Colonic mucosa (tissue), 4 donors: ENCODE measurements at places on chromosomes 5 and 9. TPM values are rescaled to one million over a fixed set of nuclear protein-coding genes. Genes with fewer than 3 reads are reported as not detected.

DNA sequence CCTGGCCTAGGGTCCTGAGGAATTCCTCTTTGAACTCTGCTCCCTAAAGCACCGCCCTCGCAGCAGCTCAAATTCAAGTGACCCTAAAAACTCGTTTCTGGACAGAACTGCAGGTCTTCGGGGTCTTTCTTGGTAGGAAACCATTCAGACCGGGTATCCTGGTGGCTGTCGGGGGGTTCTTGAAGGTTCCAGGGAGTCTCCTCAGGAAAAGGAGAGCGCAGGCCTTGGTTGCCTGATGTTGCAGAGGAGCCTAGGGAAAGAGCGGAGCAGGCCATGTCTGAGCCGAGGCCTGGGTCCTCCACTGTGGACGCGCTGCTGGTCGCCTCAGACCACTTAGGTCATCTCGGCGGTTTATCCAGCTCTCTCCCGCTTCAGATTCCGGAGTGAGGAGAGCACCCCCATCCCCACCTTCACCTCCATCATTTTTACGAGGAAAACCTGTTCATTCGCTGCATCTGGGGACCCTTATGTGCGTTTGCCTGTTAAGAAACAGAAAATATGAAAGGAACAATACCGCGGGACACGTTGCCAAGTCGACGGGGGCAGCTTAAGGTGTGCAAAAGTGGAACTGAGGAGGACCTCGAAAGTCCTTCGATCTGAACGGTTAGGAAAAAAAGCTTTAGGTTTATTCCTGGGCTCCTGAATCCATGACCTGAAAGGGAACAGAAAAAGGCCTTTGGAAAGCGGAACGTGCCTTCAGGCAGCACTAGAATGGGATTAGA, 299.4 kb downstream of the PARP8 start:
- DNase-seq = no peak

DNA sequence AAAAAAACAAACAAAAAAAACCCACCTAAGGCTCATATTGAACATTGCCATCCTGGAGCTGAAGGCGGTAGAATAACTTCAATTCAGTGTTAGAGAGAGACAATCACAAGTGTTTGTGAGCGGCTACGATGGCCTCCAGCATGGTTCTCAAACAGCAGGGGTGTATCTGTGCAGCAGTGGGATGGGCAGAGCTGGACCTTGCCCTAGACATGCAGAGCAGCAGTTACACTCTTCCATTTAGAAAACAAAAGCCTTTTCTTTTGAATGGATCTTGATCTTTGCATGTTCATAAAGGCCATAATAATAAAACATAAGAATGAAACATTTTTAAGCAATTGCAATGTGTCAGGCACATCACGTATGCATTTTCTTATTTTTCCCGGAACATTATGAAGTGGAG, 50.3 kb downstream of the ARHGAP26 start:
- peak; percentile 75 for DNase-seq

GRCh38 chr5:10220248-10220647, 29.4 kb downstream of the ATPSCKMT start:
- no peak for DNase-seq

The PCDHA10 gene
- 0.37 TPM for total RNA-seq

- no peak for DNase-seq
These were observed 38.8 kb downstream of the FOXI1 start for GRCh38 chr5:170144286-170145023.

- no peak for DNase-seq
These were observed 1.7 kb upstream of the POMT1 start for GRCh38 chr9:131500939-131501541.

DNA sequence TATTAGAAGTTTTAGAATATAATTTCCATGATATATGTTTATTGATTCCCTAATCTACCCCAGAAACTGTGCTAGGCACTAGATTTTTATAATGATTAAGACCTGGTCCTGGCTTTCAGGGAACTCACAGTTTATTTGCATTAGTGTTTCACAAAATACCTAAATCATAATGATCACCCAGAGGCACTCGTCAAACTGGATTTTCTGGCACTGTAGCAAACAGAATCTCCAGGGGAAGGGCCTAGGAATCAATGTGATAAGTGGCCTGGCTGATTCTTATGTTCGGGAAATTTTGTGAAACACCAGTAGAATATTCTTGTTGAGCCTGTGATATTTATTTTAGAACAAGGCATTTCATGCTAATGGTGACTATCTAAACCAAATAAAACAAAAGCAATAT, 37.4 kb upstream of the SRP19 start:
- DNase-seq = no peak

The NANS gene
- total RNA-seq = 223 TPM

- DNase-seq = no peak
These were observed 44.1 kb downstream of the UGCG start for GRCh38 chr9:111940697-111941096.

The RETREG1 gene
- 56.8 TPM for total RNA-seq

The TEX53 gene
- not detected for total RNA-seq

GRCh38 chr5:102799017-102799416, 43.9 kb downstream of the PAM start:
- no peak for DNase-seq

DNA sequence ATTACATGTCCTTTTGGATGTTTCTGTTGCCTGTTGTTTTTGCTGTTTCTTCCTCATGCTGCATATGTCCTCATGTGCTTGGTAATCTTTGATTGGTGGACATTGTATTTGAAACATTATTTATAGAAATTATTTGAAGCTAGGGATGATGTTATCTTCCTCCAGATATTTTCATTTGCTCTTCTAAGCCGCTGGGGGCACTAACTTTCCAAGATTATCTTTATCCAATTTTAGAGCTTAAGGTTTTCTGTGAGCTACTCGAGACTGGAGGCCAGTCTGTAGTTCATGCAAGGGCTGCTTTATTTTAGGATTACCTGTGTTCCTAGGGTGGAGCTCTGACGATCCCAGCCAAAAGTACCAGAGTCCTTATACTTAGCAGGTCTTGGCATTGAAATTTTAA, 40.9 kb downstream of the STX17 start:
- DNase-seq = no peak

The HRH2 gene
- total RNA-seq = 0.82 TPM

- DNase-seq = no peak
These were observed 177.3 kb upstream of the ADAMTSL1 start for GRCh38 chr9:18296702-18297055.

- no peak for DNase-seq
These were observed 138.0 kb downstream of the ENC1 start for GRCh38 chr5:74502479-74502950.

The CCNI2 gene
- total RNA-seq = 7.1 TPM

DNA sequence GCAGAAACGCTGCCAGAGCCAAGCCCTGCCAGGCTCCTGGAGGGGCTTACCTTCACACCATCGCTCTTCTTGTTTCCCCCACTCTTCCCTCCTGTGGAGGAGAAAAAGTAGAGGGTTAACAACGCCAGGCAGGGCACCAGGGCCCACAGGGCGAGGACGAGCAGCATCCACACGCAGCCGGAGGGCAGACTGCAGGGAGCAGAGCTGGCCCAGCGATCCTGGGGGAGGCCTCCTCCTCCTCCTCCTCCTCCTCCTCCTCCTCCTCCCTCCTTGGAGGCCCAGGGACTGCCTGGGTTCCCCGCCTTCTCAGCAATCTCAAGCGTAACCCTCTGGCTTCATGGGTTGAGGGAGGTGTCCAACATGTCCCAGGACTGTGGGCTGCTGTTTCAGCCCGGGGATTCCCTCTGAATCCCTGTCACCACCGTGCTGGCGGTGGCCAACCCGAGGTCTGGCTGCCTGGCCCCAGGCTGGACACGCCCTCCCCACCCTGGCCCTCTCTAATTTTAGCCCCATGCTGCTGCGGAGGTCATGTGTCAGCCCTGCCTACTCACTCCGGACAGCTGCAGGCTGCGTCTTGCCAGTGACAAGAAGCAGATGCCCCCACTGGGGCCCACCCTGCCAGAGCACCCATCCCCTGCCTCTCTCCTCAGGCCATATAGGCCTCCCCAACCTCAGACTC, 44.3 kb downstream of the CAMK2A start:
- DNase-seq = no peak

DNA sequence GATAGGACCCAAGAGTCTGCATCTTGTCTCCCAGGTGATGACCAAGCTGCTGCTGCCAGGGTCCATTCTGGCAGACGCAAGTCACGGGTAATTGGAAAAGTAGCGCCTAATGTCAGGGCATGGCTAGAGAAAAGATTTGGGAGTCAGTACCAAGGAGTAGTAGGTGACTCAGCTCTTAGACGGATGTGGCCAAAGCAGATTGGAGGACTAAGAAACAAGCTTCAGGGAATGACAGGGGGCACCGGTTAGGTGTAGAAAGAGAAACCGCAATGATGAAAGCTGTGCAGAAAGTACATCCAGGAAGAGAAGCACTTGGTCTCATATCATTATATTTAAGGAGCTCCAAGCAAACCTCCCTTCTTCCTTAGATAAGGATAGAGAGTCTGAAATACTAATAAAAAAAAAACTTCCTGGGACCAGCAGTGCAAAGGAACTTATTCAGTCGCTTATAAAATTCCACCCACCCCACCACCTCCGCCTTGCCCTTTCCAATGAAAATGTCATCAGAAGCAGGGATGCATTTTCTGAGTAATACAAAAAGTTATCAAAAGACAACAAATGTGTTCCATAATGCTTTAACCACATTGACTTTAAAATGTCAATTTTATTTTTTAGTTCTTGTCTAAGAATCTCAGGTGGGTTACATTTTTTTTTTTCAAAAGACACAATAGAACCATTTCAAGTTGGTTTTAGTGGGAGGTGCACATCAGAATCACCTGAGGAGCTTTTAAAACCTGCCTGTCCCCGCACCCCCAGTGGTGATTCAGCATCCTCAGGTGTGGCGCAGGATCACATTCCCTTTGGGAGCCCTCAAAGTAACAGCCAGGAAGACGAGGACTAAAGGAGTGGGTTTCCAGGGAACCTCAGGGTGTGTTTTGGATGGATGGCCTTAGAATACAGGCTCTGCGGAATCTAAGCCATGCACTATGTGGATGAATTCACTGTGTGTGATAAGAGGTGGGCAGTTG, 31.2 kb downstream of the PTPN3 start:
- DNase-seq = no peak

The HARS1 gene
- total RNA-seq = 41.0 TPM

- no peak for DNase-seq
These were observed 339.3 kb upstream of the NUDT12 start for GRCh38 chr5:103901885-103902284.

- no peak for DNase-seq
These were observed 29.5 kb downstream of the RANBP3L start for GRCh38 chr5:36272136-36272690.

GRCh38 chr9:93588641-93589609, 12.5 kb downstream of the PHF2 start:
- DNase-seq = no peak
